ENCODE measurements at places on chromosomes 5 and 9.

GRCh38 chr5:71961786-71962185 is 145.5 kb upstream of the MAP1B start:
- no peak for DNase-seq

- DNase-seq: no peak
These were observed 183.5 kb upstream of the MAP1B start for GRCh38 chr5:71923755-71924154.

GRCh38 chr9:14262827-14263226 is 51.1 kb downstream of the NFIB start:
- DNase-seq: no peak

DNA sequence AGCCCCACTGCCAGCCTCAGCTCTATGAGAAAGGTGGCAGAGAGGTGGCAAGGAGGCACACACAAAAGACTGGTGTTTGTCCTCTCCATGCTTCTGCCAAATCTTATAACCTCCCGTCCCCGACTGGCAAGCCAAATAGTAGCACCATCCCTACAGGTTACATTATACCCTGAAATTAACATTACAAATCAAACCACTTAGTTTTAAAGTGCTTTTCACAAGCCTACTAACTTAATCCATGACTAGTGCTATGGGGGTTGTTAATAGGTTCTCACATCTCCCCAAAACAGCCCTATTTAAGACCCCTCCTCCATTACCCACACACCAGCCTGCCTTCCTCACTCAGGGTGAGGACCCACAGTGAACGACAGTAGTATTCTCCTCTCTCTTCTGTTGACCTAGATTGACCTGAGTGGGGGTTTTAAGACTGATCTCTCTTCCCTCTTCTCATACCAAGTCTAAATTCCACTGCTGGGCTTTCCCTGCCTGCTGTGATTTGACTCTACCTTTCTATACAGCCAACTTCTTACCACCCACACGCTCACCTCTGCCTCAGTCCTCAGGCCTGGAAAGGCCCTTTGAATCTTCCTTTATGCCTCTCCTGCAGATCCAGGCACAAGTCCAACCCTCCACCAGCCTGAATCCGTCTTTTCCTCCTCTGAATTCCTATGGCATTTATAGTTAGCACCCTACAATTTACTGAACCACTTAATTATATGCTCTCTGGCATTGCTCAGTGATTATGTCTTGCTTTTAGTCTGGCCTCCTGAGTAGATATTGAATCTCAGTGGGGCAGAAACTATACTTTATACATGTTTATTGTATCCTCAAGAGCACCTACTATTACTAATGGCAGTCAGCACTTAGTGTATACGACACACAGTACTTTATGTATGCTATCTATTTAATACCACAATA is 116.1 kb downstream of the TMEM174 start:
- DNase-seq: no peak

- DNase-seq: no peak
These were observed 2.4 kb downstream of the PGGT1B start for GRCh38 chr5:115260248-115260647.

DNA sequence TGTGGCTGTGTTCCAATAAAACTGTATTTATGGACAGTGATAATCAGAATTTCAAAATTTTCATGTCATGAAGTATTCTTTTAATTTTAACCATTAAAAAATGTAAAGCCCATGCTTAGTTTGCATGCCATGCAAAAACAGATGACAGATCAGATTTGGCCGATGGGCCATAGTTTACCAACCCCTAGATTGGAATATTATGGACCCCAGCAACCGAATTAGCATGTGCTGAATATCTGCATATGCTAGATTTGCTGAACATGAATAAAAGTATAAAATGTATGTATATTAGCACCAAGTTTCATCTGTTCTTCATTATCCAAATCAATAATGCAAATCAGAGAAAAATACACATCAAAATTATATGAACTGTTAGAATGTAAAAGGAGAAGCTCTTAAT is 158.5 kb upstream of the PPP1R2B start:
- DNase-seq: no peak

DNA sequence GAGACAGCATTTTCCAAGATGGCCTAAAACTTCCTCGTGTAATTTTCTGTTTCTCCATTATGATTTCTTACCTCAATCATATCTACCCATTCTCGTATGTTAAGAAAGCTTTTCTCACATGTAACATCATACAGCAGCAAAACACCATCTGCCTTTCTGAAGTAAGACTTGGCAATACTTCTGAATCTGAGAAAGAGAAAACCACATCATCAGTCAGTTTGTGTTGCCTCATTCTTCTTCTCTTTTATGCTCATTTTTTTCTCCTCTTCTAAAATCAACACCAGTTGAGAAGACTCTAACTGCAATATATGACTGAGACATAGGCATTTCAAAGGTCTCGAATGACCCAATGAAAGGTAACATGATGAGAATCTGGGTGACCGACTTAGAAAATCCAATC is 66.0 kb downstream of the RASEF start:
- DNase-seq: no peak

DNA sequence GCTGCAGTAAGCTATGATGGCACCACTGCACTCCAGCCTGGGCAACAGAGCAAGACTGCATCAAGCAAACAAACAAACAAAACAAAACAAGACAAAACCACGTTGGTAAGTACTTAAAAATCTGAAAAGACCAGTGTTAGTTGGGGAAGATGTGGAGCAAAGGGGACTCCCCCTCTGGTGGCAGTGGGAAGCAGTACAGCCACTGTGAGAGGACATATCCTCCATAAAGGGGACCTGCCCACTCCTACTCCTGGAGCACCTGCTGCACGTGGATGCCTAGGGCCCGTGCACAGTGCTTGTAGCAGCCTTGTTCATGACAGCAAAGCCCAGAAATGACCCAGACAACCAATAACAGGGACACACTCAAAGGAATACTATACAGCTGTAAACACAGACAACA is 17.0 kb upstream of the IPPK start:
- peak; percentile 23 for DNase-seq

GRCh38 chr5:174204535-174205313 is 159.2 kb downstream of the NSG2 start:
- DNase-seq: no peak

DNA sequence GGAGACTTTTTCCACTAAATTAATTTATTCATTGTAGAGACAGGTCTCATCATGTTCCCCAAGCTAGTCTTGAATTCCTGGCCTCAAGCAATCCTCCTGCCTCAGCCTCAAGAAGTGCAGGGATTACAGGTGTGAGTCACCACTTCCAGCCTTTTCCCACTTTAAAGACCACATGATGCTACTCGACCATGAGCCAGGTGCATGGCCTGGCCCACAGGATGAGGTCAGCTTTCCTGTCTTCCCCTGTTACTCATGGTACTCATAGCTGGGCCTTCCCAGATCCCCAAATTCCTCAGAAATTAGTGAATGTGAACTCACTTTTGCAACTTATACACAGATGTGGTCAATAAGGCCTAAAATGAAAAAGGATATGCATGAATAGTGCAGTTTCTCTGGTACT is 395.9 kb downstream of the SEMA5A start:
- no peak for DNase-seq

GRCh38 chr5:72141440-72142355 is 34.4 kb downstream of the MAP1B start:
- no peak for DNase-seq

DNA sequence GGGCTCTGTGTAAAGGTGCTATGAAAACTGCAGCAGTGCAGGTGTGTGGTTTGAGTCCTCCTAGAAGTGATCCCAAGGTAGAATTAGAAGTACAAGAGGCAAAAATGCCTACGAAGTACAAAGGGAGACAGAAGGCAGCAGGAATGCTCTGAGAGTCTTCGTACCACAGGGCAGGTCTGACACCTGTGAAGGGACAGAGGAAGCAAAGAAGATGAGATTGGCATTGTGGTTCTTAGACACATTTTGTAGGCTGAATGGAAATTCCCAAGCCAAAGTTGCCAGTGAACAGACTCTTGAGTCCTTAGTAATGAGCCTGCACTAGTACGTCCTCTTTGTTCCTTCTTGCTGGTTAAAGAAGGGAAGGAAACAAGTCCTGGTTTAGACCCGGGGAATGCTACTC is 1.7 kb upstream of the LRRTM2 start:
- DNase-seq: no peak

- no peak for DNase-seq
These were observed 86.7 kb downstream of the CDH6 start for GRCh38 chr5:31280210-31280609.

GRCh38 chr9:38061326-38061977 is 7.6 kb downstream of the SHB start:
- DNase-seq: no peak

- DNase-seq: no peak
These were observed 187.3 kb downstream of the EFNA5 start for GRCh38 chr5:107483231-107484024.

DNA sequence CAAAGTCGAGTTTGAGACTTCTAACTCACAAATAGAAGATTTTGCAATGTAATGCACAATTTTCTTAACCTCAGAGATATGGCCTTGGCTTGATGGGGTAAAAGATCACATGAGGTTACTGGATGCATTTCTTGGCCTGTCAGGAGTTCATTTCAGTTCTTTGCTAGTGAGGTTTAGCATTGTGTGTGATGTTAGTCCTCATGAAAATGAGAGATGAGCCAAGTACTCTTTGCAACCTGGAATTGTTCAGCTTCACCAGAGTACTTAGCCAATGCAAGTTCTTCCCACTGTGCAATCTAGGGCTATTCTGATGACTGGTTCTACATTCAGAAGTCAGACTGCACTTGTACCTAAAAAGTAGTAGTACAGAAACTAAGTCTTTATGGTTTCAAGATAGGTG is 24.9 kb downstream of the GNAQ start:
- no peak for DNase-seq

- no peak for DNase-seq
These were observed 37.9 kb downstream of the LHFPL2 start for GRCh38 chr5:78610636-78611035.

DNA sequence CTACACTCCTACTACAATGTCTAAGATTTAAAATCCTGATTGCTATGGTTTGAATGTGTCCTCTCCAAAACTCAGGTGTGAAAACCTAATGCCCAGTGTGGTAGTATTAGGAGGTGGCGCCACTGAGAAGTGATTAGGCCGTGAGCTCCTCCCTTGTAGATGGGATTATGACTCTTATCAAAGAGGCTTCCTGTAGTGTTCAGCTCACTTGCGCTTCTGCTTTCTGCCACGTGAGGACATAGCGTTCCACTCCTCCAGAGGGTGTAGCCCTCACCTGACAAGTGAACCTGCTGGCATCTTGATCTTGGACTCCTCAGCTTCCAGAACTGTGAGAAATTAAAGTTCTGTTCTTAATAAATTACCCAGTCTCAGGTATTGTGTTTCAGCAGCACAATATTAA is 33.0 kb upstream of the WHRN start:
- DNase-seq: no peak

DNA sequence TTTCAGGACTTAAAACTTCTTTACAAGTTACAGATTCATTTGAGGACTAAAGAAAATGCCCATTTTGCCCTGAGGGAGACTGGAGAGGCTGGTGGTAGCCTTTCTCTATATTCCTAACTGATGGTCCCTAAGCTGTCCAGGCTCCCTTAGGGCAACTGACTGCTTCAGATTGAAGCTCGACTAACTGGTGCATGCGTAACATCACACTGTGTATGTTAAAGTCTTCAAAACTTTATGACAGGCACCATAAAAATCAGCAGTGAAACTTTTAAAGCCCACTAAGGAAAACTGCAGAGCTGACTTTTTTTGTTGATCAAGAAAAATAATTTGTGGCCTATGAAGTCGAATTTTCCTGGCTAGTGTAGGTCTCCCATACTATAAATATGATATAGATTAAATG is 233.0 kb upstream of the RPS23 start:
- no peak for DNase-seq

DNA sequence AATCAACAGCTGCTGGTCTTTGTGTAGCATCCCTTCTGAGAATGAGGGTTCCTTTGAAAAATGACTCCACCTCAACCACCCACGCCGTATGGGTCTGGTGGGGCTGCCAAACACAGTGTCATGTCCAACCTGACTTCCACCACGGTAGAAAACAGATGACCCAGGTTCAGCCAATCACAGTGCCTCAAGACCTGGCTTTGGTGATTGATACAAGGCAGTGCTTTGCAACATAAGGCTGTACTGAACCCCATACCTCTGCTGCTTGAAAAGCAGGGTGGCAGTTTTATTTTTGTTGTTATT is 11.5 kb upstream of the TGFBR1 start:
- DNase-seq: no peak

DNA sequence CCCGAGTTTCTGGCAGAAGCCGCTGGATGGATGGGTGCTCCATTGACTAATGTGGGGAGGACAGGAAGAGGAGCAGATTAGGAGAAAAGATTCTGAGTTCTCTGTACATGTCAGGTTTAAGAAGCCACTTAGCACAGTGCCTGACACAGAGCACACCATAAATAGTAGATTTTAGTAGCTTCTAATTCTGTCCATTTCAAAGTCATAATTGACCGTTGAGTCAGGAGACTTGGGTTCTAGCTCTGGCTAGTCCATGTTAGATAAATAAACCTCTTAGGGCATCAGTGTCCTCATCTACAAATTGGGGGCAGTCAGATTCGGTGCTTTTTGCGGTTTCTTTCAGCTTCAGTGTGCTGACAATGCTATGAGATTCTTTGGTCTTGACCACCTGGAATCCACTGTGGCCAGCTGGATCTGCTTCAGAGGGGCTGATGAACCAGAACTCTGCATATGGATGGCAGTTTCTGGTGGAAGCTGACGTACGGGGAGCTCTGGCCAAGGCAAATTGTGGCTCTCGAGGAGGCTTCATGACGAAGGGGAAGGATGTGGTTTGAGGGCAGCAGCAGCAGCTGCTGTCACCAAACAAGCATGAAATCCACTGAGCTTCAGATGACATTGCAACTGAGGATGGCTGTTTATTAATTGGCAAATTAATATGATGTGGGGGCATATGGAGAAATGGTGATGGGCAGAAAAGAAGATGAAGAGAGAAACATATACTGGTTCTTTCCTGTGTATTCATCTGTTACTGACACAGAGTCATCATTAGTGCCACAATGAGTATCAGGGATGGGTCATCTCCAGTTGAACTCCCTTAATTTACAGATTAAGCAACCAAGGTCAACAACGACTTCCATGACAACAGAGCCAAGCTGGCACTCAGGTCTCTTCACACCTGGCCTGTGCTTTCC is 134.4 kb downstream of the AOPEP start:
- DNase-seq: peak; percentile 98

- DNase-seq: no peak
These were observed 20.3 kb downstream of the C5orf63 start for GRCh38 chr5:127053049-127053448.

DNA sequence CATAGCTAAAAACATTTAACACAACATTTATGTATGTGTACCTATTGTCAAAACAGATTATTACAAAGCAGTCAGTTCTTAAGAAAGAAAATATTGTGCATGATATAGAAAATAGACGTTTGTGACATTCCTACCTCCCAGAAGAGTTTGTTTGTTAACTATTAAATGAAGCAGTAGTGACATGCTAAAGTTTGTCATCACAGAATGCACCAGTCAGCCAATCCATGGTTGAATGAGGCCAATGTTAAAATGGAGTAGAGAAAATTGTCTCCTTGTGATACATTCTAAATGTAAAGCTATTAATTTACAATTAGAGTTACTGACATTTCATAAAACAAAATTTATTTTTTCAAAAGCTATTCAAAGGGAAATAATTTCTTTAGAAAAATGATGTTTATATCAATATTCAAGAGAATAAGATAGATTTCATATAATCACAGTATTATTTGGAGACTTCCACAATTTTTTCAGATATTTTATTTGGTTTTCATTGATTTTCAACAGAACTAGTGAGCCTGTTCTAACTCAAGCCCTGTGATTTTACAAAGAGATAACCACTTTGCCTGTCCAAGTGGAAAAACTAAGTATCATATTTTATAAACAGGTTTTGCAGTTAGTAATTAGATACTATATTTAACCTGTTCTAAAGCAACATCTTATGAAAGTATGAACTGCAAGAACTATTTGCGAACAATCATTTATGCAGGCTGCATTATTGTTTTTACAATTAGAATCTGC is 176.8 kb downstream of the ISL1 start:
- DNase-seq: no peak
